NCI-H82 (cell line): ENCODE measurements at places on chromosomes 7 and 10.

- DNase-seq: peak; percentile 6
Observed at GRCh38 chr10:110163841-110164240, 43.6 kb upstream of the MXI1 start.

DNA sequence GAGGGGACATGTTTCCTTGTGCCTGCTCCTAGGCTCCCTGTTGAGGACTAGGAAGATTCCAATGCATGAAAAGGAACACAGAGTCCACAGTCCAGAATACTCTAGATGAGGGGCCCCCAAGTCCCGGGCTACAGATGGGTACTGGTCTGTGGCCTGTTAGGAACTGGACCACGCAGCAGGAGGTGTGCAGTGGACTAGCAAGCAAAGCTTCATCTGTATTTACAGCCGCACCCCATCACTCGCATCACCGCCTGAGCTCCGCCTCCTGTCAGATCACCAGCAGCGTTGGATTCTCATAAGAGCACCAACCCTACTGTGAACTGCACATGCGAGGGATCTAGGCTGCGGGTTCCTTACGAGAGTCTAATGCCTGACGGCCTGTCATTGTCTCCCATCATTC lies 233.0 kb upstream of the MKLN1 start:
- DNase-seq: no peak

DNA sequence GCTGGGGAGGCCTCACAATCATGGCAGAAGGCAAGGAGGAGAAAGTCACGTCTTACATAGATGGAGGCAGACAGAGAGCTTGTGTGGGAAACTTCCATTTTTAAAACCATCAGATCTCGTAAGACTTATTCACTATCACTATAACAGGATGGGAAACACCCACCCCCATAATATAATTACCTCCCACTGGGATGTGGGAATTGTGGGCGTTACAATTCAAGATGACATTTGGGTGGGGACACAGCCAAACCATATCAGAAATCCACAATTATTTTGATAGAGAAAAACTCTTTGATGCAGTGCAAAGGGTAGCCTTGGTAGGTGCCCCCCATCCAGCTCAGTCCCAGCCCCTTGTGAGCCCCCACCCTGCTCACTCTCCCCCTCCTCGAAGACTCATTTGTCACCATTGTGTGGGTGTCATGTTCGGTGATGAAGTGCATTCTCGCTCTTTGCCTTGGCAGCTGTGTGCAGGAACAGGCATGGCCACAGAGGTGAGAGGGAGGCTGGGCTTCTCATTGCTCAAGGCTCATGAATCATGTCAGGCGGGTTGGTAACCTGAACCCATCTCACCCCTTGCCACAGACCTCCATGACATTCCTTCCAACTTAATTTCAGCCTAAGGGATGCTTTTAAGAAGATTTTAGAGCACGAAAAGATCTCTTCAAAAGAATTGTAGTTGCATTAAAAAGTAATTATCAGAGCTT lies 75.9 kb downstream of the BUB3 start:
- no peak for DNase-seq

GRCh38 chr10:87079106-87079836 lies 15.4 kb downstream of the GLUD1 start:
- no peak for DNase-seq

DNA sequence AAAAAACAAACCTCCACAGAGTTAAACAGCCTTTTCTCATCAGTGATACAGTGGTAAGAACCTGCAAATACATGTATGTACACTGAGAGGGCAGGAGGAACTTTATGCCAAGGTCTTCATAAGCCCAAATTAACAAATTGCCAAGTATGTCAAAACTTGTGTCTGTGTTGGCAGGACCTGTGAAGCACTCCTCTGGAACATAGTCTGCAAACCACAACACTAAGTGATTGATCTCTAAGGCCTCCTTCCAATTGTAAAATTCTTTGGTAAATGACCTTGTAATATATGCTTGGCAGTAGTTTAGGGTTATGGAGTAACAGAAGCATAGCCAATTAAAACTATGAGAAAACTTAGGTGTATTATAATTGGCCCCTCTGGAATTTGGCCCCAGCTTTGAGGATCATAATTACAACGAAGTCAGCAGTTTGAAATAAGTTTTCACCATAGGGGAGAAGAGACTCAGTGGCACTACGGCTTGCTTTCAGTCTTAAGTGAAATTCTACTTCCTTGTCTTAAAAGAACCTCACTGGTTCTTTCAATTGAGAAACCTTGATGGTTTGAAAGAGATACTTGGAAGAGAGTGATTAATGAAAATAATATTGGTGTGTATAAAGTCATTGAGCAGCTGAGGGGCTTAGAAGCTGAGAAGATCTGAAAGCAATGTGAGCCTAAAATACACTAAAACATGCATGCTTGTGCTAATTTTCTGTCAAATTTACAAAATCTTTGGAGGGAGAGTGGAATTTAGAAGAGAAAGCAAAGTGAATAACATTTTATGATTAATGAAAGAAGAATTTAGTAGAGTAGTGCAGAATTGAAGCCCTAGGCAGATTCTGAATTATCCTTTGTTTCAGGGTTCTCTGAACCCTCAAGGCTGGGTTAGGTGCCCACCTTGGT lies 57.6 kb downstream of the CNNM2 start:
- no peak for DNase-seq

DNA sequence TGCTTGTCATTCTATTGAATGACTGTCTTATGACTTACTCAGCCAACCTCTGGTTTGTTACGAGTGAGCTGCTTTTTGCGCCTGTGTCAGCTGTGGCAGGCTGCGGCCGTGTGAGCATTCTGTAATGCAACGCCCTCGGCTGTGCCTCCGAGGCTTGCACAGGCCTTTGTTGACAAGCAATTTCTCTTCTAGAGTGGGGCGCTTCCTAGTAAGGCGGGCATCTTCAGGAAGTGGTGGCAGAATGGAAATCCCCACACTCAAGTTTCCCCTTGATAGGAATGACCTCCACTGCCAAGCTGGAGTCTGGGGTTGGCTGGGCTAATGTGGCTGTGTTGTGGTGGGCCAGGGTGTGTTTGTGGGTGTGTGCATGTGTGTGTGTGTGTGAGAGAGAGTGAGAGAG lies 20.2 kb upstream of the TMEM178B start:
- DNase-seq: no peak

- DNase-seq: no peak
Observed at GRCh38 chr10:96288151-96288621, 16.0 kb upstream of the DNTT start.

GRCh38 chr10:80590585-80591125 lies 53.0 kb downstream of the SH2D4B start:
- no peak for DNase-seq

- peak; percentile 37 for DNase-seq
Observed at GRCh38 chr7:127884066-127884559, 147.1 kb downstream of the LRRC4 start.

- no peak for DNase-seq
Observed at GRCh38 chr7:66167773-66168387, 37.3 kb upstream of the TPST1 start.

DNA sequence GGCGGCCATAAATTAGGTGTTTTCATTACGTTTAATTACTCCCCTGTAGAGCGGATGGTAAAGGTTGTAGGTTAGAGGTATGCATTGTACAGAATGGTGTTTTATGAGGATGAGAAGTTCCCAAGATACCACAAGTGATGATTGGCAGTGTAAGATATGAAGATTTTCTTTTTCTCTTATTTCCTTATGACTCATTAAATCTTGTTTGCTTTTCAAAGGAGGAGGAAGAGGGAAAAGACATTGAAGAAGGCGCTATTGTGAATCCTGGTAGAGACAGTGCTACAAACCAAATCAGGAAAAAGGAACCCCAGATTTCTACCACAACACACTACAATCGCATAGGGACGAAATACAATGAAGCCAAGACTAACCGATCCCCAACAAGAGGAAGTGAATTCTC lies 133.9 kb downstream of the AASS start:
- no peak for DNase-seq

- no peak for DNase-seq
Observed at GRCh38 chr10:132554991-132555647, 17.5 kb downstream of the INPP5A start.

DNA sequence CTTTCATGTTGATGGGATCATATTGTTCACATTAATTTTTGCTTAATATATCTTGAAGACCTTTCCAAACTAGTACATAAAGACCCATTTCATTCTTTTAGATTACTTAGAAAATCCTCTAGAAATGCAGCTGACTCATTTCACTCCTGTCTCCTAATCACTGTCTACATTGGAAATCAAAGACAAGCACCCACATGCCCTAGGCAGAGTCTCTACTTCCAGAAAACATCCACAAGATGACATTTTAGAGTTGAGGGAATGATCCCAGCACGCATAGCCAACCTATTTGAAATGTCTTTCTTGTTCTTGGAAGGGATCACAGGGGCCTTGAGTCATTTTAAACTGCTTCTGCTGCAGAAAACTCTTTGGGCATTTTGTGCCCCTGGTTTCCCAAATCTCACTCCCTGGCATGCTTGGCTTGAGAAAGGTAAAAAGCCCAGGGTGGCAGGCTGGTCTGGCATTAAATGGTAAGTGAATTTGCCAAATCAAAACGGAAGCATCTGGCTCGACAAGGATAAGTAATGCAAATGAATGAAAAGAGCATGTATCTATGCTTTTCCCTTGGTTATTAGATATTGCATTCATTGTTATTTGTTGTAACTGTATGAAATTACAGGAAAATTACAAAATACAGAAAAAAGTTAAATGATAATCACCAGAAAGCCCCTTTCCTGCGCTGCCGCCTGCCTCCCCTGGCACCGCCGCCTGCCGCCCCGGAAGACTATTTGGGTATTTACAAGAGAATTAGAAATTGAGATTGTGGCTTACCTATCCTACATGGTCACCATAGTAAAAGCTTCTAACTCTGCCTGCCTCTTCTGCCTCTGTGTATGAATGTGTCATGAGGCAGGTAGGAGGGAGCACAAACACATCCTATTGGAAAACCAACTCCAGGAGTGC lies 225.3 kb downstream of the PTEN start:
- DNase-seq: no peak
